Gastroesophageal sphincter (tissue), 4 donors: ENCODE measurements at places on chromosomes 5 and 9. TPM values are rescaled to one million over a fixed set of nuclear protein-coding genes. Genes with fewer than 3 reads are reported as not detected.
A peak's percentile ranks its signal among the peaks of the same experiment; 100 is the strongest.

The ADAMTS19 gene
- total RNA-seq, result 11.3 TPM

The THBS4 gene
- 38.2 TPM for total RNA-seq

The CCDC192 gene
- 0.94 TPM for total RNA-seq

The CAAP1 gene
- total RNA-seq, result 21.8 TPM

The LHX6 gene
- 2.2 TPM for total RNA-seq

The SFXN1 gene
- total RNA-seq, result 23.5 TPM

DNA sequence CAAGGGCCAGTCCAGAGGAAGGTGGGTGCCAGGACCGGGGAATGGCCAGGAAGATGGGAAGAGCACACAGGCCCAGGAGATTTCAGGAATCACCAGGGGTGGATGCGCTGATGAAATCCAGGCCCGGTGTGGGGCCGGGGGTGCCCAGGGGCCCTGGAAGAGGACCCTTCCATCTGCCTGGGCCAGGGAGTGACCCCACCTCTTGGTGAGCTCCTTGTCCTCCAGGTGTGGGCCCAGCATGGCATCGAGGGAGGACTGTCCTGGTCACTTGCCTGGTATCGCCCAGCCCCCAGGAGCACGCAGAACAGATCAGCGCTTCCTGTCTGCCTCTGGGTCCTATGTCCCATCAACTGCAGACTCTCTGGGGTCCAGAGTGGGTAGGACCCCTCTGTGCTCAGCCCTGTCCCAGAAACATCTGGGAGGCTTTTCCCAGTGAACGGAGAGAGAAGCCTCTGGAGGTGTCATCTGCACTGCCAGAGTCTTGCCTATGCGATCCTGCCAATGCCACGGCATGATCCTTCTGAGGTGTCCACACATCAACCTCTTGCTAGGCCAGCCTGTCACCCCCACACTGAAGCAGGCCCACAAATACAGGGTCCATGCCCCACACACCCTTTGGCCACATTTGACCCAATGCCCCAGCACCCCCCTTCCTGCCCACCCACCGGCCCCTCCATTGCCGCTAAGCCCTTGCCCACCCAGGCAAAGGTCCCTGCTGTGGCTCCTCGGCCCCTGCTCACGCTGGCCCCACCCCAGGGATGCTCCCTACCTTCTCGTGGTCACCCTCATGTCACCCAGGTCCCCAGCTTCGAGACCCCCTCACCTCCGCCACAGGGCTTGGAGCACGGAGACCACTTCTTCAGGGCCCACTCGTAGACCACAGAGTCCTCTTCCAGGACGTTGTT is 67.2 kb downstream of the ZNF354C start:
- no peak for ATAC-seq

DNA sequence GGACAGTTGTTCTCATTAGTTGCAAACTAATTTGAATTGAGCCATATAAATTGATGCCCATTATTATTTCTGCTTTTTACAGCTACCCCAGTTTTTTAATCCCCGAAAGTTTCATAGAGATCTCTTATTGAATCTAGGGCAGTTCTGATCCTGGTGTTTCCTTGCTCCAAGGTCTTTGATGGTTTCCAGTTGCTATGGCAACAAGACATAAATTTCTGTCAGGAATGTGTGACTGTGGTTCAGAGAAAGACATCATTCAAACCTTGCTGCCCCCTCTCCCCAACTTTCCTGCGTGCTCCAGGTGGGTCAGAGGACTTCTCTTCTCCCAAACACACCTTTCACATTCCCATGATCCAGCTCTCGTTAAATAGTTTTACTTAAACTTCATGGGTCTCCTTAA is 63.4 kb downstream of the TAF11L14 start:
- no peak for ATAC-seq

DNA sequence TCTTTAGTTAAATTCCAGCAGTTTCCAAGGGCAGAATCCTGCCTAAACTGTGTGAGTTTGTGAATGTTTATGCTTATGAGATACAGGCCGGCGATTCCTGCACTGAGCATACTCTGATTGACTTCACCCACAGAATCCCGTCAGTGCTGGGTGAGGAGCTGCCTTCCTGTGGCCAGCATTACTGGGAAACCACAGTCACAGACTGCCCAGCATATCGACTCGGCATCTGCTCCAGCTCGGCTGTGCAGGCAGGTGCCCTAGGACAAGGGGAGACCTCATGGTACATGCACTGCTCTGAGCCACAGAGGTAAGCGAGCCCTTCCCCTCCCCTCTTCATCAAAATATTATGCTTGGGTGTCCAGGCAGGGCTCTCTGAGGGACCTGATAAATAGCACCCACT is 103.7 kb downstream of the CMYA5 start:
- no peak for ATAC-seq

DNA sequence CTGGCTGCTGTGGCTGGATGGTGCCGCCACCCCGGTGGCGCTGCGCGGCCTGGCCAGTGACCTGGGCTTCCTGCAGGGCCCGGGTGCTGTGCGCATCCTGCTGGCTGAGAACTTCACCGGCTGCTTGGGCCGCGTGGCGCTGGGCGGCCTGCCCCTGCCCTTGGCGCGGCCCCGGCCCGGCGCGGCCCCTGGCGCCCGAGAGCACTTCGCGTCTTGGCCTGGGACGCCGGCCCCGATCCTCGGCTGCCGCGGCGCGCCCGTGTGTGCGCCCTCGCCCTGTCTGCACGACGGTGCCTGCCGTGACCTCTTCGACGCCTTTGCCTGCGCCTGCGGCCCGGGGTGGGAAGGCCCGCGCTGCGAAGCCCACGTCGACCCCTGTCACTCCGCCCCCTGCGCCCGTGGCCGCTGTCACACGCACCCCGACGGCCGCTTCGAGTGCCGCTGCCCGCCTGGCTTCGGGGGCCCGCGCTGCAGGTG is 17.5 kb downstream of the CRB2 start:
- no peak for ATAC-seq

DNA sequence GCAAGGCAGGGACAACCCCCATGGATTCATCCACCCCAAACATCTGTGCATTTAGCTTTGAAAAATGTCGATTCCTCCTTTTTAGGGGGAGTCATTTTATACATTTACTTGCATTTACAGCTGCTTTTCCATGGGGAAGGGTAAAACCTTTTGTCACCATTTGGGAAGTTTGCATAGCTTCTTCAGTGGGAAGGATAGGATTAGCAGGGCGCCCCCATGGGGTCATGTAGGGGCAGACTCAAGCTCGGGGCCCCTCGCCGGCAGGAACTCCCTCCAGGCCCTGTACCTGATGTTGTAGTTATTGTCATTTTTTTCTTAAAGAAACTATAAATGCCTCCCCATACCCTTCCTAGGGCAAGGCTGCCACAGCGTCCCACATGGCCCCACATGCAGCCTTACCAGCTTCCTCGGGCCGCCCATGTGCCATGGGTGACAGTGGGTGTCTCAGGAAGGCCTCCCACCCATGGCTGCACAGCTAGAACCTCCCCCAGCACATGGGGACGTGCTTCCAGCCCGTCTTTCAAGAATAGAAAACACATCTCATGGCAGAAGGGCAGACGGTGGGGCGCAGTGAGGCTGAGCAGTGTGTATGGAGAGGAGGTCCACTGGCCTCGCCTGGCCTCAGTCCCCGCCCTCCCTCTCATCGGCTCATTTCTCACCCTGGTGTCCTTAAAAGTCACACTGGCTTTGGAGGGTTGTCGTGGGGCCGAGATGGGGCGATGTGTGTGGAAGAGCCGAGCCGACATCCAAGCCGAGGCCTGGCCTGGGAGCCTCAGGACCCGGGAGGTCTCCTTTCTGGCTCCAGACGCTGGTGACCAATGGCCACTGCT is 76.1 kb upstream of the OTULINL start:
- ATAC-seq, result no peak

DNA sequence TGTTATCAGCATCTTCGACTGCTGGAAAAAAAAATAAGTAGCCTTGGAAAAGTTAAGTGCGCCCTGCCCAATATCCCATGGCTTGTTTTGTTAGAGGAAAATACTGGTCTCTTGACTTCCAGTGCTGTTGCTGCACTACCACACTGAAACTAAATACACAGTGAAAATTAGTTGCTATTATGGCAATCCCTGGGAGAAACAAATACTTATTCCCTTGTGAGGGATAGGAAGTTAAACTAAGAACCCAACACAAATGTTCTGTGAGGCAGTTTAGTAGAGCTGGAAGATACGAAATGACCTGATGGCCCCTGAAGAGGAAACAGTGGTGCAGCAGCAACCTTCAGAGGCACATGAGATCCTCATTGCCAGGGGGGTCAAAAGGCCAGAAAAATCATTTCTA is 164.0 kb downstream of the ARL15 start:
- no peak for ATAC-seq

DNA sequence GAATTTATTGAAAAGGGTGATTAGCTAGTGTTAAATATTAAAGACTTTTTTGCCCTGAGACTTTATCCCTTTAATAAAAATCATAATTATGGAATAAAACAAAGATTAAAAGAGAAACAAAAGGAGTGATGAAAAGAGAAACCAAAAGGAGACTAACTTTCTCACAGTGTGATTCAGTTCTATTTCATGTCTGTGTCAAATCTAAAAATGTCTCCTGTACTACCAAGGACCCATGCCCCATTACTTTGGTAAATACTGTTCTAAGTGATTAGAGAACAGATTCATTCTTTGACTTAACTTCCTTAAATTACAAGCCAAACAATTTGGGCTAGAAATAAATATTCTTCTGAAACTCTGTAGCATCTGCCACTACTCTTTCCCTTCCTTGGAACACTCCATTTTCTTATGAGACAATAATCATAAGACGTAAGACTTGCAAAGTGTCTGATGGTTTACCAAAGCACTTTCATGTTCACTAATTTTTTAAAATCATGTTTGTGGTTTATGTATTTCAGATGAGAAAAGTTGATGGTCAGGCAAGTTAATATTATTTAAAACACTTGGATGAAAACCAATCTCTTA is 319.0 kb downstream of the EBF1 start:
- no peak for ATAC-seq

GRCh38 chr5:174402222-174402812 is 322.1 kb upstream of the MSX2 start:
- ATAC-seq, result no peak

DNA sequence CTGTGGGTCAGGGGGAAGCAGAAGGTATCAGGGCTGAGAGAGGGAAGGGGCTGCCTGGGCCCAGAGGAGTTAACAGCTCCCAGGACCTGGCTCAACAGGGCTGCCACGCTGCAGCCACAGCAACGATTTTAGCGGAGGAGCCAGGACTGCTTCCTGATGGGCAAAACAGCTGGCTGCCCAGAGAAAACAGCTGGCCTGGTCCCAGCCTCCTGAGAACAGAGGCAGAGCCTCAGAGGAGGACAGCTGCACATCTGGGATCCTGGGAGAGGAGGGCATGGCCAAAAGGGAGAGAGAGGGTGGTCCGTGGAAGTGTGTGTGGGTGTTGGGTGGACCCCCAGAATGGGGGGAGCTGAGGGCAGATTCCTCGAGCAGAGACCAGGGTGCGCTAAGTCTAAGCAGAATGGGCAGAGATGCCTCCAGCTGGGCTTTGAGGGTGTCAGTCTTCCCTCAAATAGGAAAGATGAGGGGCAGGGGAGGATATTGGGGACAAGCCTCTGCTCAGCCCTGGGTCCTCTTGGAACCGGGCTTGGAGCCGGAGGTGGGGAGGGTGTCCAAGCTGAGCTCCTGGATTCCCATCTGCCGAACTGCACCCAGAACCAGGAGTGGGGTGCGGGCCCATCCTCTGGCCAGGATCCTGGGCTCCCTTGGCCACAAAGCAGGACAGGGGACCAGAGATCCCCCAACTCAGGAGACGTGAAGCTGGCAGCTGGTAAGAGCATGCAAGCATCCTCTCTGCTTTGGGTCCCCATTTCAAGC is 9.1 kb upstream of the CERCAM start:
- no peak for ATAC-seq

DNA sequence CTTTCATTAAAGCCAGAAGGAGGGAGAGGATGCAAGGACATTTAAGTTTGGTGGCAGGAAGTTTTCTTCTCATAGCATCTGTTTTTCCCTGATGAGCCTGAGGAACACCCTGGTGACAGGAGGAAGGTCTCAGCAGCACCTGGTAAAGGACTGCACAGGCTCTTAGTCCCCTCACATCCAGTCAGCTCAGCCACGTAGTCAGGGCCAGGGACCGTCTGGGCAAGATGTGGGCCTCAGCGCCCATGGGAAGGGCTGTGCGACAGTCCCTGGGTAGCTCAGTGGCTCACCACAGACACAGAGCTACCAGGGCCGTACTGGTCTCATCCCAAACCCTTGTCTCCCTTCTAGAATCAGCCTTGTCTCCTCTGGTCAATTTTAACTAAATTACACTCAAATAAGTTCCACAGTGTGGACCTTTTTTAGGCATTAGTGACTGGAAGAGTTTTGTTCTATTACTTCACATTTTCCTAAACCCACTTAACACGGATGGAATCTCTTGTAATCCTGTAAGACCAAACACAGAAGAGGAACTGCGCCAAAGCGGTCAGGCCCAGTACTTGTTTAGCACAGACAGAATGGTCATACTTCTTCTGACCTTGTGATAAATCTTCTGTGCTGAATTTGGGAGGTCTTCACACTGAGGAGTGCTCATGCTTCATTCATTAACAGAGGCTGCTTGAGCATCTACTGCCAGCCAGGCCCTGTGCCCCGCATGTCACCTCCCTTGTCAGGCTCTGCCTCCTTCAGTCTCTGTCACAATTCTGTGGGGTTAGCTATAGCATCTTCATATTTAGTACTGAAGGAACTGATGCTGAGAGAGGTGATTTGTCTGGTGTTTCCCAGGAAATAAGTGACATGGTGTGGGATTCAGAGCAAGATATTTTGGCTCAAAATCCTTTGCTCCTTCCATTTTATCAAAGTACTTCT is 91.4 kb downstream of the ANGPTL2 start:
- ATAC-seq, result no peak

GRCh38 chr9:18798508-18799290 is 234.3 kb downstream of the SAXO1 start:
- ATAC-seq, result no peak

DNA sequence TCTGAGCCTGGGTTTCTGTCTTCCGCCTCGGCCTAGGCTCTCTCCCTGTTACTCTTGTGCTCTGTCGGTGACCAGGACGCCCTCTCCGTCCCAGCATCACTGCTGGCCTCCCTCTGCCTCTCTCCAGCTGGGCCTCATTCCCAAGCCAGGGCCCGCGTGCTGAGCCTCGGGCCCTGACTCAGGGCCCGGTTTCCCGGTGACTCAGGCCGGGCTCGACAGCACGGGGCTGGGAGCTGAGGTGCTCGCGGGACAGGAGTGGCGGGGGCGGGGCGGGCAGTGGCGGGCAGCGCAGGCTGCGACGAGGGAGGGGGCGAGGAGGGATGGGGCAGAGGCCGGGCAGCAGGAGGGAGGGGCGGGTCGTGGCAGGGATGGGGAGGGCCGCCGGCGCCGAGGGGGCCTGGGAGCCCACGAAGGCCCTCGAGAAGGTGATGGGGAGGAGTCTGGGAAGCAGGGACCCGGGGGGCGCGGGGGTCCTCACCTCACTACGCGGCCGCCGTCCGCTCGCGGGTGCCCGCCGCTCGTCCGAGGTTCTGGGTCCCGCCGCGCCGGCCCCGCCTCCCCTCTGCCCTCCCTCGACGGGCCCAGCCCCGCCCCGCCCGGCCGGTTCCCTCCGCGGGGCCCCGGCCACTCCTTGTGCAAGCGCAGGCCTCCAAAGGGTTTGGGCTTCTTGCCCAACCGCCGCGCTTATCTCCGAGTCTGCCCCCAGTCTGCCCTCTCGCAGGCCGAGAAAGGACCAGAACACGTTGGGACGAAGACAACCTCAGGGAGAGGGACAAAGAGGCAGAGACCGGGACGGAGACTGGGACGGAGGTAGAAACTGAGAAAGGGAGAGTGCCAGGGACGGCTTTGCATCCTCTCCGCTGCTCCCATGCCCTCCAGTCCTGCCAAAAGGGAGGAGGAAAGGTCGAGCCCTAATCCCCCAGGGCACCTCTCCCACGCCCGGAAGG is at the start of gene ARAP3:
TSS of gene ARAP3 (minus strand) at position 536 of the 947 bp plus-strand sequence. CDS start 1,744 bp downstream, outside the sequence.
- peak; percentile 91 for ATAC-seq

GRCh38 chr9:109549386-109549785 is 51.3 kb upstream of the PTPN3 start:
- no peak for ATAC-seq
